GM23338 (cell line): ENCODE measurements at places on chromosomes 16 and 17.

GRCh38 chr17:34387566-34387965 is 24.5 kb upstream of the CCL1 start:
- no peak for DNase-seq

DNA sequence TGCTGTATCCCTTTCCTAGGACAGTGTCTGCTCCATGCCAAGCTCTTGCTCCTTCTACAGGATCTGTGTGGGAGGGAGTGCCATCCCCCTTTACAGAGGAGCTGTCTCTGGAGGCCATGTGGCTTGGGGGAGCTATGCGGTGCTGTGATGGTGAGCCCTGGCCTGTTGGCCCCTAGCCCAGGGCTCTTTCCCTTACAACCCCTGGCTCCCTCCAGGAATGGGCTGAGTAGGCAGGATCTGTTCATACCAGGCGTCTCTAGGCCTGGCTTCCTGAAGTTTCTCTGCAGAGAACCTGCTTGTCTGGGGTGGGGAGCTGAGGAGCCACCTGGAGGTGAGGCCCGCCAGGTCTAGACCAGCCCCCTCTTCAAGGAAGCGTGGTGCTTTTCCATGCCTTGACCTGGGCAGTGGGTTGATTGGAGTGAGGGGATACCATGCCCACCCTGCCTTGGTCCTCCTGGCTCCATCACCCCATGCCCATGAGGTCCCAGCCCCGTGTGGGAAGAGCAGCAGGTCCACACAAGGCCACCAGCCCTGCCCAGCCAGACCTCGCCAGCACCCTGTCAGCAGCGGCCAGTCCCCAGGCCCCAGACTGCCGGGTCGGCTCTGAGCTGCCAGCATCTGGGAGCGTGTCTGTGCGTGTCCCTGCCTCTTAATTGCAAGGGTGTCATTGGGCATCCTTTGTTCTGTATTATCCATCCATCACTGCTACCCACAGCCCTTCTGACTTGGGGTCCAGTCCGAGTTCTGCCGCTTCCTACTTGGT is 14.7 kb downstream of the LLGL2 start:
- no peak for DNase-seq

GRCh38 chr16:82735186-82735585 is 108.4 kb downstream of the CDH13 start:
- no peak for DNase-seq

GRCh38 chr17:63503341-63503705 is 19.8 kb upstream of the KCNH6 start:
- no peak for DNase-seq

DNA sequence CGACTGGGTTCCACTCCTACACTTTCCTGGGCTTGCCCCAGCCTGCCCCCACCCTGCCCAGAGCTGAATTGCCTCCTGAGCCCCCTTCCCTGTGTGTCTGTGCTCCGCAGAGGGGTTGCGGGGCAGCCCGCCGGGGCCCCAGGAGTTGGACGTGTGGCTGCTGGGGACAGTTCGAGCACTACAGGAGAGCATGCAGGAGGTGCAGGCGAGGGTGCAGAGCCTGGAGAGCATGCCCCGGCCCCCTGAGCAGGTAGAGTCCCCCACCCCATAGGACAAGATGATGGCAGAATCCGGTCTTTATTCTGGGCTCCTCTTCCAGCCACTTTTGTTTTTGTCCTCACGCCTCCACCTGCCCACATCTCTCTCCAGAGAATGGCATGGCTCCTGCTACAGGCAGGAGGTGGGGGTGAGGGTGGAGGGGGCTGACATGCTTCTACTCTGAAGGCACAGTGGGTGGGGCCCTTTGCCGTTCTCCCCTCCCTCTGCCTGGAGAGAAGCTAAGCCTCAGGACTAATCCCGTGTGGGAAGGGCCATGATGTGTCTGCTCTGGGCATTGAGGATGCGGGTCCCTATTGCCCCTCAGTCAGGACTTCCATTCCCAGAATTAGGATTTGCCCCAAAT is 3.5 kb downstream of the ACBD4 start:
- no peak for DNase-seq

DNA sequence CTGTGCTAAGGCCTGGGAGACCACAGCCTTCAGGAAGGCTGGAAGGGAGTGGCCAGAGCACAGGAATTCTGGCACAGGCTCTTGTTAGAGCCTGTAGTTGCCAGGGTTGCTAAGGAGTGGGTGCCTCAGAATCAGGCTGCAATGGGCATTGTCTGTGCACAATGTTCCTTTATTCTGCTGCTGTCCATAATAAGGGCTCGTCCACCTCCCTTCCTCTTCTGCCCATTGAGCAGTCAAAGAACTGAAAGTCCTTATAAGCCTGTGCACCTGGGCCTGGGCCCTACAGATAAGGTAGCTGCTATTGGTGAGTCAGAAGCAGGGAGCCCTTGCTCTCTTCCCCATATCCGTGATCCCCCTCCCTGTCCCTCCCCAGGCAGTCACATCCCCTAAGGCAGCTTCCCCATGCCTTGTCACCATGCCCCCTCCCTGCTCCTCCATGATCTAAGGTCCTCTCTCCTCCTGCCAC is 5.4 kb upstream of the CNGB1 start:
- no peak for DNase-seq
